ENCODE measurements at places on chromosomes 12 and 14.
A peak's percentile ranks its signal among the peaks of the same experiment; 100 is the strongest.

DNA sequence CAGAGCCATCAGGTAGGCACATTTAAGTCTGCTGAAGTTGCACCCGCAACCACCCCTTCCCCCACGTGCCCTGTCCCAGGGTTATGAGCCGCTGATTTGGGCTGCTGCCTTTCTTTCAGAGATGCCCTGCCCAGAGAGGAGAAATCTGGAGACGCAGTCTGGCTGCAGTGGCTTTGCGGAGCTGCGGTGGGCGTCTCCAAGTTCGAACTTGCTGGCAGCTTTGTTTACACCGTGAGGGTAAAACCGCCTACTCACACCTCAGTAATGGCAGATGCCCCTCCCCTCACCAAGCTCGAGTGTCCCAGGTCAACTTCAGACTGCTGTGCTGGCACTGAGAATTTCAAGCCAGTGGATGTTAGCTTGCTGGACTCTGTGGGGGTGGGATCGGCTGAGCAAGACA lies 14.7 kb downstream of the PTCSC3 start:
- no peak for DNase-seq

DNA sequence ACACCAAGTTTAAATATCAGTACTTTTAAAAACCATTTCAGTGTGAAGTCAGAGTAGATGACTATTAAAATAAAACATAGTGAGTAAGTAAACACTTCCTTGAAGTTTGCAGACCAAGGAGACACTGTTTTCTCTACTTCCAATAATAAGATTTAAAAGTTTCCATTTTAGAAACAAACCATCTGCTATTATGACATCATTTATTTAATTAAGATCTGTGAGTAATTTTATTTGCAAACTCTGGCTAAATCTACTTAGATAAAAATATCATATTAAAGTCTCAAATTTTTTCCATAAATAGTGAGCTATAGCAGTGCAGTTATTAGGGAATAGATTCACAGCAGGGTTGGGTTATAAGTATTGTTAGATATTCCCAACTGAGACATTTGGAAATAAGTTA lies 1267.0 kb upstream of the FLRT2 start:
- no peak for DNase-seq

DNA sequence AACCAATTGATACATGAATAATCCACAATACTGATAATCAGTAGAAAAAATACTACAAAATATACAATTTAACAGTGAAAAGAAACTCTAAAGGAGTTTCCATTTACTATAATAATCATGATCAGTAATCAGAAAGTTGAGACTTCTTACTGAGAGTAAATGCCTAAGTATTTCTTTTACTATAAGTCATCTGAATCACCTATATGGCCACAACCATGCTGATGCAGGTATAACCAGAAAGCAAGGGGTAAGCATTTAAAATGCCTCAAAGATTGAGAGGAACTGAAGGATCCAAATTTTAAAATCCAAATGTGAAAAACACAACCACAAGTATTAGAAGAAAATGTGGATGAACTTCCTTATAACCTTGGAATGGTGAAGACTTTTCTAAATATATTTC lies 23.4 kb downstream of the CDK17 start:
- no peak for DNase-seq

DNA sequence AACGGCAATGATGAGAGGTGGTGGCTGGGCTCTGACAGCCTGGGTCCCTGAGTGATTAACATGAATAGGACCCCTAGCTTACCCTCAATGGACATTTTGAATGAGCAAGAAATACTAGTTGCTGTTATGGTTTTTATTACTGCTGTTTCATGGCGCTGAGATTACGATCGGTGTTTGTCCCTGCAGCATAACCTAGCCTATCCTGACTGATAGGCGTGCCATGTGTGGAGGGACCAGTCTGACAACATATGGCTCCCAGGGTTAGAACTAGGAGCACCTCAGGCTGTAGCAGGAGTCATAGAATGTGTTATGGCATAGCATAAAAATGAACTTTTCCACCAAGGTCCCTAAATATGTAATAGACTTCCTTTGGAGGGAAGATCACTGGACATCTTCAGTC lies 137.5 kb upstream of the HIF1A start:
- no peak for DNase-seq

- no peak for DNase-seq
Measured at GRCh38 chr12:110732572-110732971, 10.1 kb downstream of the PPP1CC start.

GRCh38 chr12:47808574-47809365 lies 10.9 kb downstream of the HDAC7 start:
- no peak for DNase-seq

DNA sequence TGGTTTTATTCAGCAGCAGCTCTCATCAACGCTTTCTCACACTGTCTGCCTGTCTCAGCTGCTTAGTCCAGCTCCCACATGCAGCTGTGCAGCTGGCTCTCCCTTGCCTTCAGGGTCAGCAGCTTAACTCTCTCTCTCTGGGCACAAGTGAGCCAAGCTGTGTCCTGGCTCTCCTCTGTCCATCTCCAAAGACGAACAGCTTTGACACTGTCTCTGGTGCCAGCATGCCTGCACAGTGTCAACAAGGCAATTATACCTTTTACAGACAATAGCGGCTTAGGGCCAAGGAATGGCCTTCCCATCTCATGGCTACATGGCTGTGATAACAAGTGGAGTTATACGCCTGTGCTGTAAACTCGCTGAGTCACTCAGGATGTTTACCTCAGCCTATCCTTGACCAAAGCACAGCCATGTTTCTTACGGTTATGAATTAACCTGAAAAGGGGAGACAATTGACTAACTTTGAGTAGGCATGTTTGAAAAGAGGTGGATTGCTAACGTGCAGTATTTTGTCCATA lies 38.4 kb upstream of the MANSC4 start:
- DNase-seq = no peak

DNA sequence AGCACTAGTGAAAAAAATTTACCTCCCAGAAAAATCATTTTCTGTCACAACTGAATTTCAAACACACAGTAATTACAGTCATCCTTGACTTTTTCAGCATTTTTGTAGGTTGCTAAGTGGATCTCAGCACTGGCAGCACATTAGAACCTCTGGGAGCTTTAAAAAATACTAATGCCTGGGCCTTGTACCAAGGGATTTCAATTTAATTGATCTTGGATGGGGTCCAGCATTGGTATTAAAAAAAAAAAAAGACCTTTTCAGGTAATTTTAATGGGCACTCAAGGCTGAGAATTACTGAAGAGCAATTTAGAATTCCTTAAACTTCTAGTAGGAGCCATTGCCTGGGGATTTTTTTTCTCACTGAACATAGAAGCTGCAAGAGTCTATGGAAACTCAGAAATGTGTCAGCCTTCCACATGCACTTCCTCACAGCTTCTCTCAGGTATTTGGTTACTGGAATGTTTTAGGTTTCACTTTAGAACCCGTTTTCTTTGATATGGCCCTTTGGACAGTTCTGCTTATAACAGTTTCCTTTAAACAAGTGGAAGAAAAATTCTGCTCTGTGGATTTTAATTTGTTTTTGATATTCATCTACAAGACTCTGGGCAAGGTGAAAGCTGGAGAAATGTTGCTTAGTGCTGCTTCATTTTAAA lies 88.5 kb upstream of the DACT1 start:
- DNase-seq = no peak

GRCh38 chr14:79587875-79588274 lies 623.4 kb downstream of the DIO2 start:
- DNase-seq = no peak

DNA sequence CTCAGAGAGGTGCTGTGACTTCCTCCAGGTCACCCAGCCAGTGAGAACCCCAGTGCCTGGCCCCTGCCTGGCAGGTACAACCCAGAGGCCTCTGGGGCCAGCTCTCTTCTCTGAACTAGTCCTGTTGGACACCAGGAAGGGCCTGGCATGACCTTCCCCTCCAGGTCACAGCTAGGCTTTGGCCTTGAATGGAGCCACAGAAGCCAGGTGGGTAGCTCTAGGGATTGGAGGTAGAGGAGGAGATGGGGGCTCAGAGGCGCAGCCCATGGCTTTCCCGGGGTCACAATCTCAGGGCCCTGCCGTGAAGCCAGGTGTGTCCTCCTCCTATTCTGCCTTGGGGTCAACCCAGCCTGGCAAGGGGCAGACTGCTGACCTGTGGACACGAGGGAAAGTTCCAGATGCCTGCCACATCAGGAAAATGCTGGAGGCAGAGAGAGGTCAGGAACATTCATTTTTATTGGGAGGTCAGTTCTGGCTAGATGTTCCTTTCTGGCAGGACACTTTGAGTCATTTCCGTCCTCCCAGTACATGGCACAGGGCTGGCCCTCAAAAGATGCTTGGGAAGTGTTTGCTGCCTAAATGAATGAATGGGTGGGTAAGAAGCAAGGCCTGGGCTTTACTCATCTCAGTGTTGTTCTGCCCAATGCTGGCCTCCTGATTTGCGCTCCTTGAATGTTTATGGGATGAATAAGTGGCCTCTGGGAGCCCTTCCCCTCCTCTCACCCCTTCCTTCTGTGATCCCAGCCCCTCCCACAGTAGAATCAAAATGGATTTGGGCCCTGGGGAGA lies 25.4 kb downstream of the FAM222A start:
- DNase-seq = no peak

DNA sequence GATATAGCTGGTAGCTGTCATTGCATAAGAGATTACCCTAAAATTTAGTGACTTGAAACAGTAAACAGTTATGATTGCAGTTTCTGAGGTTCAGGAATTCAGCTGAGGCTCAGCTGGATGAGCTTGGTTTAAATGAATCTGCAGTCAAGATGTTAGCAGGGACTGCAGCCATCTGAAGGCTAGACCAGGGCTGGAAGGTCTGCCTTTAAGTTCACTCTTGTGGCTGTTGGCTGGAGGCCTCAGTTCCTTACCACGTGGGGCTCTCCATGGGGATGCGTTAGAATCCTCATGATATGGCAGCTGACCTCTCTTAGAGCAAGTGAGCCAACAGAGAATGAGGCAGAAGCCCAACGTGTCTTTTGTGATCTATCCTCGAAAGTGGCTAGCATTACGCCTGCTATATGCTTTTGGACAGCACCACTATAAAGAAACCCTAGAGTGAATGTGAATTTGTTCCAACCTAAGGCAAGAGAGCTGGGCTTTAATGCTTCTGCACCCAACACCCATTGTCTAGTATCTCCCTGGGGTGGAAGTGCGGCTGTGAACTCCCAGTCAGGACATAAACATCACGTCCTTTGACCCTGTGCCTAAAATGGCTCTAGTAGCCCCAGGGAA lies 26.0 kb downstream of the HSPB8 start:
- DNase-seq = no peak

- DNase-seq = no peak
Measured at GRCh38 chr12:104276273-104277131, 27.0 kb upstream of the EID3 start.

DNA sequence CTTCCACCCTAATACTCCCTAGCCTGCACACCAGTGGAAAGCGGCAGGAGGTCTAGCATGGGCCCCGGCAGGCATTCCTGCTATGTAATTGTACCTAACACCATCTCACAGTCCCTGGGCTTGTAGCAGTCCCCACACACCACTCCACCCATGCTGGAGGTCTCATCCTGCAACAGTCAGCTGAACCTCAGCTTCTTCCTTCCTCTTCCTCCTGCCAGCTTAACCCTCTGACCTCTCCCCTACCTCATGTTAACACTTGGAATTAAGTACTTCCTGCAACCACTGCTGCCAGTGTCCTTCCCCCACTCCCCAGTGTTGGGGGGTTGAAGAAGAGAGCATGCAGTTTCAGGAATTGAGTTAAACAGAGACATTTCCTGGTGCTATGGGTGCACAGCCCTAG lies 7.6 kb downstream of the ADCY4 start:
- no peak for DNase-seq

DNA sequence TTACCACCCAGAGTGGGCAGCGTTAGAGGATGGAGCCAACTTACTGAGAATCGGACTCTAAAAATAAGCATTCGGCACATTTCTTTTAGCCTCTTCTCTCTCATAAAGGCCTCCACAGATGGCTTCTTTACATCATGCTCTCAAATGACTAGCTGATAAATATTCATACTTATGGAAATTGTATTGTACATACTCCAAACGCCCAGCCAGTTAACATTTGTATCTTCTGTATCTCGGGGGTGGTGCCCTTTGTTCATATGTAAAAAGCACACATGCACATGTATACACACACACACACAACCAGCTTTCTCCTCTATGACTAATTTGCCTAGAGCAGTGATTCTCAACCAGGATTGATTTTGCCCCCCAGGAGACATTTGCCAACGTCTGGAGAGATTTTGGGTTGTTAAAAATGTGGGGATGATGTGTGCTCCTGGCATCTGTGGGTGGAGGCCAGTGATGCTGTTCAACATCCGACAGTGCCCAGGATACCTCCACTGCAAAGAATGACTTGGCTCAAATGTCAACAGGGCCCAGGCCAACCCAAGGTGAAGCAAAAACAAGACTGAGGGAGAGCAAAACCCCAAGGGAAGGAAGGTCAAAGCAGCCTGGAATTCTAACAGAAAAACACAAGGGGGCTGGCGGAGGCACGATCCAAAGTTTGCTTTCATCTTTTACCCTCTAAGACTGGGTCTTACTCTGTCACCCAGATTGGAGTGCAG lies 15.2 kb upstream of the CDK2AP1 start:
- DNase-seq = no peak

DNA sequence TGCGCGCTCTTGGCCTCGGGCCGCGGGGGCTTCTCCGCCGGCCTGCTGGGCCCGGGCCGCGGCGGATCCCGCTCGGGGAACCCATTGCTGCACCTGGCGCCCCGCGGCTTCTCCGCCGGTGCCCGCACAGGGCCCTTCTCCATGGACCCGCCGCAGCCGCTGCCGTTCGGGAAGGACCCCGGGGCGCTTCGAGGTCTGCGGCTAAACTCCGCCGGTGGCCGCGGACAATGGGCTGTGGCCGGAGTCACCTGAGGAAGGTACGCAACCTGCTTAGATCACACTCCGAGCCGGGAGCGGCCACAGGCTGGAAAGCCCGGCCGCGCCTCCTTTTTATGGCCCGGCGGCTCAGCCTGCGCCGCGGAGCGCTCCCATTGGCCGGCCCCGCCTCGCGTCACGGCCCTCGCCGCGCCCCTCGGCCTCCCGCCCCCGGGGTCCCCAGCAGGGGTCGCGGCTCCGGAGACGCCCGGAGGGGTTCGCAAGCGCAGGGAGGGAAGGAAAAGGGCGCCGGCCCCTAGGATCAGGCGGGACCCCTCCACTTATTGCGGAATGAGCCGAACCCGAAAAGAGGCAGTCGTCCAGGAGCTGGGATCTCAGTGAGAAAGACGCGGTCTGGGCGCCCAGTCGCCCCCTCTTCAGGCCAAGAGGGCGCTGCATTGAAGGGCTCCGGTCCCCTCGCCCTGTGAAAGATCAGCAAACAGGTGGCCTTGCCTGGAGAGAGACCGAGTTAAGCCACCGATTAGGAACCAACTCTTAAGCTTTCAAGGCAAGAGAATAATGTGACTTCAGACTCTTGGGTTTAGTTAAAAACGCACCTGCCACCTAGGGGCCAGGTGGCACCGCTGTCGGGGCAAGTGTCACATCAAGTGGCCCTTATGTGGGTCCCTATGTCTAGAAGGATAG lies at the start of gene GCH1:
TSS of gene GCH1 (minus strand) at position 306 of the 900 bp plus-strand sequence. CDS start at position 143, 163 bp downstream.
- DNase-seq = peak; percentile 81

GRCh38 chr14:79514700-79515099 lies 696.6 kb downstream of the DIO2 start:
- DNase-seq = no peak

DNA sequence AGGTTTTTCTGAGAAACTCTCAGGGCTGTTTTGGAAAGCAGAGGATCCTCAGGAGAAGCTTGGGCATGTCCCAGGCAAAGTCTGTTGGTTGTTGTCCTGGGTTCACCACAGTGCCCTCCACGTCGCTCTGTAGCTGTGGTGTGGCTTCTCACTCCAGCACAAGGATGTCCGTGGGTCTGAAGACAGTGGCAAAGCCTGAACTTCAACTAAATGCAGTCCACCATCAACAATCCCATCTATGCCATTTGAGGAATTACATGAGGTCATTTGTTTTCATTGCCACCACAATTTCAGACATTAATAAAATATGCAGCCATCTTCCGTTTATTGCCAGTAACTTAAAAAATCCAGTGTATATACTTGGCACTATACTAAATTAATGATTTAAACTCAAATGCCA lies 272.1 kb downstream of the LRIG3 start:
- no peak for DNase-seq

Measured in type B pancreatic cell (in vitro differentiated cells).